ENCODE measurements at places on chromosomes 7 and 10. TPM values are rescaled to one million over a fixed set of nuclear protein-coding genes. Genes with fewer than 3 reads are reported as not detected.

Gene TAS2R4
- total RNA-seq, result 0.38 TPM

Gene MYPN
- 0.19 TPM for total RNA-seq

Gene PRPS1L1
- total RNA-seq, result not detected

Gene PLA2G12B
- total RNA-seq, result not detected

Gene ACTR1A
- 60.2 TPM for total RNA-seq

Gene LIPN
- total RNA-seq, result 0.09 TPM

Gene CFAP70
- 1.7 TPM for total RNA-seq

Gene ALDH18A1
- 36.9 TPM for total RNA-seq

Gene DNAH11
- total RNA-seq, result 4.9 TPM

Gene NSUN5
- 28.9 TPM for total RNA-seq

Gene TMEM270
- total RNA-seq, result 0.09 TPM

Gene PAX4
- total RNA-seq, result not detected

Gene DPP6
- total RNA-seq, result 4.5 TPM

Gene ANKRD22
- 15.5 TPM for total RNA-seq

Measured in thymus (tissue), 14 donors.